ENCODE measurements at places on chromosomes 12 and 14.

- no peak for ATAC-seq
Observed at GRCh38 chr12:15842108-15842507, 40.1 kb upstream of the STRAP start.

DNA sequence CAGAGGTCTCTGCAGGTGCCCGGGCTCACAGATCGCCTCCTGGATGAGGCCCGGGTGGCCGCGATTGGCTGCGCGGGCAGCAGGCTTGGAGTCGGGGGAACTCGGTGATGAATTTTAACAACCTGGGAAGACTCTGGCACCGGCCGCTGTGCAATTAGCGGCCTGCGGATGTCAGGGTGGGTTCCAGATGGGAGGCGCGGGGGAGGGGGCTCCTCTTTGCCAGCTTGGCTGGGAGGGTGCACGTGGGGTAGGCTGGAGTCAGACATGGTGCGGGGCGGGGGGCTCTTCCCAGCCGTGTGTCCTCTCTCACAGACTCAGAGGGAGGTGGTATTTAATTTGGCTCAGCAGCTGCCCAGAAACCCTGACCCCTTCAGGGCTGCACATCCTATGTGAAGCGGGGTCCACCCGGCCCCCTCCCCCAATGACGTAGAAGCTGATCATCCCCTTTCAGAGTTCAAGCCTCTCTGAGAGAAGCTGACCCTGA lies 81.4 kb downstream of the KIF26A start:
- no peak for ATAC-seq

- ATAC-seq: no peak
Observed at GRCh38 chr12:108704527-108704926, 26.8 kb downstream of the CORO1C start.

DNA sequence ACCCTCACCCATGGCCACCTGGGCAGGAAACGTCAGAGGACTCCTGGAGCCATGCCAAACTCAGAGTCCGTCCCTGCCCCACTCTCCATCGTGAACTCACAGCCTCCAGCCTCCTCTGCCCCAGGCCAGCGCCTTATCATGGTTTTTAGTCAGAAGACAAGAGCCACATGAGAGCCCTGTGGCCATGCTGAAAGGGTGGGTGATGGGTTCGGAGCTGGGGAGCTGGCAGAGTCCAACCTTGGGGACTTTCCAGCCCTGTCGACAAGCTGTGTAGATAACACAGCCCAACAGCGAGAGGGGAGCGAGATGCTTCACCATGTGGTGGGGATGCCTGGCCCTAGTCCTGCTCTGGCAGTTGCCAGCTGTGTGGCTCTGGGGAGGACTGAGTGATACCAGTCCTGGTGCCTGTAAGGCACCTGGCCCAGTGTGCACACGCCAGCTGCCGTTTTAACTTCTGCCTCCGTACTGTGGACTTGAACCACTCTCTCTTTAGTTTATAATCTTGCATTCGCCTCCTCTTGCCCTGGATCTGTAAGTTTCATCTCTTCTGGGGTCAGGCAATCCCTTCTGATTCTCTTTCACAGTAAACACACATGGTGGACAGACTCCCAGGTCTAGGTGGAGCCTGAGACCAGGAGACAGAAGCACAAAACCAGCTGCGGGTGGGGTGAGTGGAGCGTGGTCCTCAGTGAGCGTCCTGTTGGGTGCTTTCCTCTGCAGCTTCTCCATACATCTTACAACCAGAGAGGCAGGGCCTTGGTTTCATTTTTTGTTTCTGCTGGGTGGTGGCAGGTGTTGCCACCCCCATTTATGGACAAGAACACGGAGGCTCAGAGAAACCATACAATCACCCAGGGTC lies 55.3 kb downstream of the RIN3 start:
- peak; percentile 79 for ATAC-seq

DNA sequence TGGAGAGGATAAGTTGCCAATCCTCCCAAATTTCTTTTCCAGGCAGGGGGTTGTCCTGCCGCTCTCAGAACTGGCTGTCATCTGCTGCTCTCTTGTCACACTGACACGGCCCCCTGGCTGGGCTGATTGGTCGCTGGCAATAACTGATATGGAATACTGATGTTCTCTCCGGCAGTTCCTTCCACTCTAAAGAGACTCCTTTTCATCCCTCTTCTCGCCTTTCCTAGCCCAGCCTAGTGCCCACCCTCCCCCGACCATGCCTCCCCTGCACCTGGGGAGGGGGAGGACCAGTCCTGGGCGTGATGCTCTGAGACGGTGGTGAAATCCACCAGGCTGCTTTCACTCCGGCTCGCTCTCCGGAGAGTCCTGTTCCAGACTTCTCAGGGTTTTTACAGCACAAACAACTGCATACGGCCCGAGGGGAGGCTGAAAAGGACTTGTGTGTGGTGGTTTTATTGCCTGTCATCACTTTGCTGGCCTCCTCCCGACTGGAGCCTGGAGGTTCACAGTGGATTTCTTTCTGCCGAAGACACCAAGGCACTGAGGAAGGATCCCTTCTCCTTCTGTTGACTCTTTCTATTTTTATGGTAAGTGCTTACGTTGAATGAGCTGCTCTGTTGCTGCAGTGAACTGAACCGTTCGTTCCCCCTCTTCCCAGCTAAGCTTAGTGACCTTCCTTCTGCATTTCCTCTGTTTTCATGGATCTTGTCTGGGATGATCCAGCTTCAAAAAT lies at the start of gene ANO4:
Gene ANO4 (plus strand): TSS at position 336 of the 733 bp plus-strand sequence. CDS start 107,010 bp downstream, outside the sequence.
- ATAC-seq: no peak

DNA sequence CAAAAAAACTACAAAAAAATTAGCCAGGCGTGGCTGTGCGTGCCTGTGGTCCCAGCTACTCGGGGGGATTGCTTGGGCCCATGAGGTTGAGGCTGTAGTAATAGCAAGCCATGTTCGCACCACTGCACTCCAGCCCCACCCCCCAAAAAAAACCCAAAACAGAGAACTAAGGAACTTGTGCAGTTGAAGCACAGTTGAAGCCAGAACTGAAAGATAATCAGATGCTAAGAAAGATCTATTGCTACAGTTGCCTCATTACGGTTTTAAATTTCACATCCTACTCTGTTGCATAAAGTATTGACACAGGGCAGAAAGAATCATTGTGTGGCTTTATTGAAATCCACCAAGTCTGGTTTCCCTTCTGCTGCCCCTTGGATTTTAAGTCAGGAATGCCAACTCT lies 3.8 kb downstream of the CS start:
- ATAC-seq: no peak

DNA sequence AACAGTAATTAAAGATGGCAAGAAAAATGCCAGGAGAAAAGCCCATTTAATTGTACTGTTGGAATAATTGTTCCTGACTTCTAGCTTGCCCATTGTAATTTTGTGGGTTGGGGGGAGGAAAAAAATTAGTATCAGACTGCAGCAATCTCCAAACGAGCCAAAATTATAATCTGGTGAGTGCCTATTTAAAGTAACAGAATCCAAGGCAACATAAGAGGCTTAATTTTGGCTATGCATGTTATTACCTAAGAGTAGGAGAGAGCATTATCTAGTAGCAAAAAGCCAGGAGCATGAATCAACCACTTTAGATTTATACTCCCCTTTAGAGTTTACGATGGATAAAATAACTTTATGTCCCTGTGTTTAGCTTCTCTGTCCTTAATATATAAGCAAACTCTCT lies 14.6 kb upstream of the DENND5B start:
- ATAC-seq: no peak

- no peak for ATAC-seq
Observed at GRCh38 chr12:3461391-3461790, 29.6 kb upstream of the PRMT8 start.

DNA sequence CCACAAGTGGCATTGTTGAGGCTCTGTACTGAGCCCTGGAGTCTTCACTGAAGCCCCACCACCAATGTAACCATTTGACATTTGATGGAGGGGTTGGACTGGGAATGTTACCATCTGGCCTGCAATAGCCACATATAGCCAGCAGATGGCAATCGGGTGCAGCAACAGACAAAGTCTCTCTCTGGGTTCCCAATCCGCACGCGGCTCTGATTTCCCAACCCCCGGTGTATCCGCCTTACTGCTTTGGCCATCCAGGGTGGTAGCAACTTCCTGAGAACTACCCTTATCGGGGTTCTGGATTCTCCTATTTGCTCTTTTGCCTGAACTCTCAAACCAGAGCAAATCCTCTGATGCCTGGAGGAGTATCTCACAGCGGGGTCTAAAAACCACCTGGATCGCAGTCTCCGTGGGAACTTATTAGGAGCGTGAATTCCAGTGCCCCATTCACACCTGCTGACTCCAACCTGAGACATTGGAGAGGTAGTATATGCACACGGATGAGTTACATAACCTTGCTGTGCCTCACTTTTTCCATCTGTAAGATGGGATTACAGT lies 14.2 kb downstream of the VRTN start:
- ATAC-seq: peak; percentile 45

DNA sequence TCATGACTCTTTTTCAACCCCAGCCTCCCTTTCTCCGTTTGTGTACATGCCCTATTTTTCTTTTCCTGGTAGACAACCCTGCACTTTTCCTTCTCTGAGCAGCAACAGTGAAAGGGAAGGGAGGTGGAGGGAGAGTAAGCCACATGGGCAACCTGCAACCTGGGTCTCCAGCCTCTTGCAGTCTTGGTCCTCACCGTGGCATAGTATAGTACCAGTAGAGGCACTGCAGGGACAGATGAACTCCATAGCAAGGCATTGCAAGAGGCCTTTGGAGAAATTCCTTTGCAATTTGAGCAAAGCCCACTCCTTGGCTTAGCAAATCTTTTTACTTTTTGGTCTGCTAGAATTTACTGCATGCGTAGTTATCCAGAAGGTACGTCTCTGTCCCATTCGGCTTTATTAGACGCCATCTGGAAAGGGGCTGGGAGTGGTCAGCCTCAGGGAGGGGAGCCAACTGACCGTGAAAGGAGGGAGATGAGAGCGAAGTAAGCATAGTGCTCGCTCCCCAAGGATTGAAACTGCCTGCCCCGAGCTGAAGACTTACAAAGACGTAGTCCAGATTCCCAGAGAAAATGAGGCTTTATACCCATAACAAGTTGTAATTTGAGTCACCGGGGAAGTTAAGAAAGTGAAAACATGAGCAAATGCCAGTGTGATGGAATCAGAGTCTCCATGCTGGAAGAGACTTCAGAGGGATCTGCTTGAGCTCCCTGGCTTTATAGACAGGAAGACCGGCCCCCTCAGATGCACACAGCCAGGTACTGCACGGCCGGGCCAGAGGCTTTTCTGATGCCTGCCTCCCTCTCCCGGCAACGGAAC lies 332.0 kb downstream of the CACNA1C start:
- ATAC-seq: no peak

DNA sequence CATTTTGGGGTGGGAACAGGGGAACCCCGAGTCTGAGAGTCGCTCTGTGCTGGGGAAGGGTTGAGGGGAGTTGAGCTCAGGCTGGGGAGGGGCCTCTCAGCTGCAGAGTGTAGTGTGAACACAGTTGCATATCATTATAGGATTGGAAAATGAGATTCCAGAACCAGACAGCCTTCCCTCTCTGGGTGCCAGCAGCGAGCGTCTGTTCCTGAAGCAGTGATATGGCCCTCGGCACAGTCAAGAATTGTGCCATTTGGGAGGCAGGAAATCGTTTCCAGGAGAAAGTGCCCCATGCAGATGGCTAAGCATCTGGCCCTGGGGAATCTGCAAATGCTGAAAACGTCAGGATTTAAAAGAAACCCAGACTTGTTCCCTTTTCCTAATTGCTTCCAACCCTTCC lies 70.4 kb upstream of the SFSWAP start:
- no peak for ATAC-seq

GRCh38 chr12:45535610-45536180 lies 193.8 kb upstream of the ARID2 start:
- no peak for ATAC-seq

DNA sequence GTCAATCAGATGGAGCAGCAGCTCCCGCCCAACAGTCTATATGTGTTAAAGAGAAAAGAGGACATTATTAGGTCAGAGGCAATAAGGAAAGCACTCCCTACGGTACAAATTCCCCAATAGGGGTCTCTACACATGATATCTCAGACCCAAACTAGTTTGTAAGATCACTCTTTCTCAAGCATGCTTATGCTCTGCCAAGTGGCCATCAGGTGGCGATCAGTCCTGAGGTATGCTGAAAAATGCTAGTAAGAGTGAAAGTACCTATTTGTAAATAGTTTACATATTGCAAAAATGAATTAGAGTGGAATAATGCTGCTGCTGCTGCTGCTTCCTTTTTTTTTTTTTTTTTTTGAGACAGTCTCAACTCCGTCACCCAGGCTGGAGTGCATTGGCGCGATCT lies 61.0 kb downstream of the CPM start:
- no peak for ATAC-seq

DNA sequence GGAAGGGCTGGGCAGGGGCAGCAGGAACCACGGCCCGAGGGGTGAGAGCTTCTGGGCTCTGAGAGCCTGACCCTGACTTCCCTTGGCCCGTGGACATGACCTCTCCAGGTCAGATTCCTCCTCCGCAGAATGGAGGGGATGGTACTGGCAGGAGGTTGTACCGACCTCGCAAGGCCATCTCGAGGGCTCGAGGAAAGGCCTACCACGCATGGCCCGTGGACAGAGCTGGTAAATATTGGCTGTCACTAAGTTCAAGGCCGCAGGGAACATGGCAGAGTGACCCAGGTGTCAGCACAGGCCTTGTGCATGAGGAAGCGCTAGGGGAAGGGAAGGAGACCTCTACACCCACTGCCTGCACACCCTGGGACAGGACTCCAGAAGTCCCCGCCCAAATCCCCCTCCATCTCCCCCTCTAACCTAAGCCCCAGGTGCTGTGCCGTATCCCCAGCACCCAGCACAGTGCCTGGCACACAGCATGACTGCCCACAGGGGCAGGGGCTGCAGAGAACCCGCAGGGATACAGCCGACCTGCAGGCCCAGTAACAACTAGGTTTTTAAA lies 54.9 kb upstream of the PPP2R5C start:
- no peak for ATAC-seq

DNA sequence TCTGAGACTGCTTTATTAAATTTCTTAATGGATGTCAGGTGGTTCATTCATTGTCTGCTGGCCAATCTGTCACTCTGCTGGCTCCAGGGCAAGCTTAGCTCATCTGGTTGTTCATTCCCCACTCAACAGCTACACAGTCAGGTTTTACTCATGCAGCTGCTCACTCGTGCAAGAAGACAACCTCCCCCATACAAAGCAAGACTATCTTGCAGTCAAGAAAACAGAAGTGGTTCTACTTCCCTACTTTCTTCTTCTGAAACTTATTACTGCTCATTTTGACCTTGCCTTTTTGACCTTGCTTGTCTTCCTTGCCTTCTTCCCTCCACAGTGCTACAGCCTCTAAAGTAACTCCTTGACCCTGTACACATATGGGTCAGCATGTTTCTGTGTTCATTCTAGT lies 277.9 kb downstream of the SSPN start:
- peak; percentile 78 for ATAC-seq

- peak; percentile 69 for ATAC-seq
Observed at GRCh38 chr14:44316647-44317440, 190.2 kb downstream of the FSCB start.

- ATAC-seq: no peak
Observed at GRCh38 chr12:111155521-111155920, 213.4 kb downstream of the PHETA1 start.

- ATAC-seq: peak; percentile 18
Observed at GRCh38 chr12:68630050-68630449, 19.4 kb downstream of the RAP1B start.

DNA sequence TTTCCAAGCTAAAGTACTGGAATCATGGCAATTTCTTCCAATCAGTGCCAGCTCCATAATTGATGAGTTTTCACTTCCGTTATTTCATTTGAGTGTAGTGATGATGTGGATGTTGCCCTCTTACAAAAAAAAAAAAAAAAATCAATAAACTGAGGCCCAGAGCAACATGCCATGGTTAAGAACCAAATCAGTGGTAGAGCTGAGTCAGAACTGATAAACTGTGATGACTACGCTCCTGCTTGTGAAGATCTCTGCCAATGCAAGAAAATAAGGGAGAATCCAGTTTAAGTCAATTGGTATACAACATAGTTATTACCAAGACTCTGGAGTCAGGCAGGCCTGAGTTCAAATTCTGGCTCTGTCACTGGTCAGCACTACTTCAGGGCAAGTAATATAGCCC lies 102.7 kb downstream of the GPR135 start:
- ATAC-seq: no peak
